Activated T-cell treated with anti-CD3 and anti-CD28 coated beads for 48 hours (primary cell): ENCODE measurements at places on chromosomes 5 and 9.
A peak's percentile ranks its signal among the peaks of the same experiment; 100 is the strongest.

DNA sequence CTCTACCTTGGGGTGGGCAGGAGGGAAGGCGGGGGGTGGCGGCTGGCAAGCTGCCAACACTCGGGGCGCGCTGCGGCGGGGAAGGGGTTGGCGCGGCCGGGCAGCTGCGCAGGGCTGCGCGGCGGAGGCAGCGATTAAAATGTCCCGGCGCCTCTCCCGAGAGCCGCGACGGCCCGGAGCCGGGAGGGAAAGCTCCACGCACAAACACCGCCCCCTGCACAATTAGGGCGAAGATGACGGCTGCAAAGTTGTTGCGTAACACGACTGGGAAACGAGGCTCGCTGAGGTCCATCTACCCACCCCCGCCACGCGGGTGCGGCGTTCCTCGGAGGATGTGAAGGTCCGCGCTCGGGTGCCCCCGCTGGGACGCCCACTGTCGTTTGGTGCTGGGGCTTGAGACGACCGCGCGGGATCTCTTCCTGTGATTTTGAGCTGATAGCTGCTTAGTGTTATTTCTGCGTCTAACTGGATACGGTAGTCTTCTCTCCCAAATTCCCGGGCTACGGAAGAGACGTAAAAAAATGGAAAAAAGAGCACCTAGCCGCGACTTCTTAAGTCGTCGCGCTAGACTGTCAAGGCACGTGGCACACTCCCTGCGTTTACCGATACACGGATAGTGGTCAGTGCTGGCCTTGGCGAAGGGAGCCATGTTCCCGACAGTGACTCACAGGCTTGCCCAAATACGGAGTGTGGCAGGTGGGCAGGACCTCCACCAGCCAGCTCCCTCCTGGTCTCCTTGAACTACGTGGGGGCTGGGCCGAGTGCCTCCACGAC is 958 bp upstream of the NFIL3 start:
- peak; percentile 74 for DNase-seq

DNA sequence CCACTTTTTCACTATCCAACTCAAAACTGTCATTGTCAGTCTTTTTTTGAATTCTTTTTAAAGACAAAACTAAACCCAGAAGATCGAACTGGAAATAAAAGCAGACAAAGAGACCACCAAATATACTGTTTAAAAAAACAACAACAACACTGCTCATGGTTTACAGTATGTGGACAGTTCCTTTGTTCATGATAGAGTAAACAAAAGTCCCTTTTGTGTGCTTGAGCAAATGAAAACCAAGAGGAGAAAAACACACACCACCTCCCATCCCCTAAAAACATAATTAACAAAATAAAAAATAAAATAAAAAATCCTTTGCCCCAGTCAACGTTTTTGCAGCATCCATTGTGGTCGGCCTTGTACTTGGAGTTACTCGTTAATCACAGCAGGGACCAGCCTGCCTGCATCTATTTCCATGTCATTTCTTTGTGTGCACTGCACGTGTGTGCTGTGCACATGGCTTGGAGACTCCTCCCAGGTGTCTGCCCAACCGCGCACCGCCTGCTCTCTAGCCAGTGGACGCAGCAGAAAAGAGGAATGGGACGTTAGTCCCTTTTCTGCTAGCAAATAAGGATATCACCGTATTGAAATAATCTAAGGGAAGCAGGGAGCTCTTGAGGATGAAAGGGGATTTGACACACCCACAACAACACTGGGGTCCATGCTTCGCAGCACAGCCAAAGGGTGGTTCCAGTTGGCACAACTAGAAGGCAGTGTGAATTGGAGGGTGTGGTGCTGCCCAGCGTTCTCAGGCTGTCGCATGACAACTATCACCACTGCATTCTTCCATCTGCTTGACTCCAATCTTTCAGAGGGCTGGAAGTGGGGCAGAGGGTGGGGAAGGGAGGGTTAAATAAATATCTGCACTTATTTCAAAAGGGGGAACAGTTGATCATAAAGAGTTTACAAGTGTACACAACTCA is 130.0 kb downstream of the SEMA6A start:
- no peak for DNase-seq

DNA sequence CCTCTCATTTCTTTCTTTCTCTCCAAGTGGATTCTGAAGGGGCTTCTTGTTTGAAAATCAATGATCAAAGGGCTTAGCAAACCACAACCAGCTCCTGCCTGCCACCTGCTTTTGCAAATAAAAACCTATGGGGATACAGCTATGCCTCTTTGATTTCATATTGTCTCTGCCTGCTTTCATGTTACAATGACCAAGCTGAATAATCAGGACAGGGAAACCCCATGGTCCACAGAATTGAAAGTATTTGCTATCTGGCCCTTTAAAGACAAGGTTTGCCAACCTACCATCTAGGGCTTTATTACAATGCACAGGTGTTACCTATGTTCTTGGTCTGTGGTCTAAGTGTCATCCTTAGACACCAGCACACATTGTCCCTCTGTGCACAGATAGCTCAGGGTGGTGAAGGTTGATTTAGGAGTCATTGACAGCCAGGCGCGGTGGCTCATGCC is 28.8 kb upstream of the PLIN2 start:
- DNase-seq: no peak

GRCh38 chr5:107674655-107675054 is 3.9 kb upstream of the EFNA5 start:
- no peak for DNase-seq

DNA sequence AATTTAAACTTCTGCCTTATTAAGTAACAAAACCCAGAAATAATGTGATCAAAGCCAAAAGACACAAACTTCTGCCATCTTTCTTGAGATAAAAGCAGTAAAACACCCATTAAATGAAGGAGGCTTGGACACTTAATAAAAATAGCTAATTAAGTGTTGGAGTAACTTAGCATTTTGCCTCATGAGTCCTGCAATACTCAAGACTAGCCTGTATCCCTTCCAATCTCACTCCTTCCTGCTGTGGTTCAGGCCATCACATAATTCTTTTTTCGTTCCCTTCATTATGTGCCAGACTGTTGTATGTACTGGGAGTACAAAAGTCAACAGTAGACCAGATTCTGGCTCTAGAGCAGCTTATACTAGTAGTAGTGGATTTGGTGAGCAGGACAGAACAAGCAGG is 250.2 kb downstream of the NFIB start:
- DNase-seq: no peak

GRCh38 chr5:126267438-126267837 is 155.8 kb upstream of the GRAMD2B start:
- DNase-seq: no peak

DNA sequence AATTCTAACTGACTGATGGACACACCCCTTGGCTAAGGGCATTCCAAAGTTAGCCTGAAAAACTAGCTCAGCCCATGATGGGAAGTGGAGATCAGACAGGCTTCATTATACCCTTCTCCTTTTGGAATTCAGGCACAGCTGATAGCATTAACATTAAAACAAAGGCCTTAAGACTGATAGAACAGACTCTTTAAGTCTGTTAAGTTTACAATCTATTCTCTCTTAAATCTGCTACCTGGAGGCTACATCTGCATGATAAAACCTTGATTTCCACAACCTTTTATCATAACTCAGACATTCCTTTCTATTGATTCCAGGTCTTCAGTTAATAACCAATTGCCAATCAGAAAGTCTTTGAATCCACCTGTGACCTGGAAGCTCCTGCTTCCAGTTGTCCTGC is 281.4 kb downstream of the TUSC1 start:
- no peak for DNase-seq

DNA sequence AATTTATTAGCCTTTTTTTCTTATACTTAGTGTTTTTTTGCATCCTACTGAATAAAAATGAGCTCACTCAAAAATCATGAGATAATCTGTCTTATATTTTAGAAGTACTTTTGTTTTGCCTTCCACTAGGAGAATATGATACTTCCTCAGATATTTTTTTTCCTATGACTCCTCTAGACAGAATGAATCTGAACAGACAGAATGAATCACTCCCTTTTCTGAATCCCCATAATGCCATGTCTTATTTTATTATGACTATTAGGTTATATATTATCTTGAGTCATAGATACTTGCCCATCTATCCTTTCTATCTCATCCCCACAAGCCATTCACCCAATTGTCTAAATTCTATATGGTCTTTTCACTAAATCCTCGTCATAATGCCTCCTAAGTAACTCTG is 134.6 kb downstream of the BRINP1 start:
- no peak for DNase-seq

DNA sequence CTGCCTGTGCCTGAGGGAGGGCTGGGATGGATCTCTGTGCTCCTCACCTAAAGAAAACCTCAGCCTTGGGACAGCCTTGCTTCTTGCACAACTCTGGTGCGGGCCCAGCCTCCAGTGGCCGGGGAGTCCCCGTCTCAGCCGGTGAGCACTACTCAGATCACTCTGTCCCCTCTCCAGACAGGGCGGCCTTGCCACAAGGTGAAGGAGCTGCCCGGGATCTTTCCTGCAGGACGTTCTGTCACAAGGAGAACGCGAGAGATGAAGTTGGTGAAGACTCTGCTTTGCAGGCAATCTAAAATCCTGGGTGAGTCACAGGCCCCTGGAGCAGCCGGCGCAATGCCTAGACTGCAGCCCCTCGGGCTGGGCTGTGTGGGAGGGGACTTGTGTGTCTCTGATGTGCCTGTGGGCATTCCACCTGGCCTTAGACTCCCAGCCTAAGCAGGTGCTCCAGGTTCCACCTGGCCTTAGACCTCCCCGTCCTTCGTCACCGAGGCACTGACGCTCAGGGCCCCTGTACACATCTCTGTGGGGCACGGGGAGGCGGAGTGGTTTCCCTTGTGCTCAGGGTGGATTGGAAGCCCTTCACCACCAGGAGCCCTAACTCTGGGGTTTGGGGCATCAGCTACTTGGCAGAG is 15.2 kb upstream of the IRX4 start:
- no peak for DNase-seq

DNA sequence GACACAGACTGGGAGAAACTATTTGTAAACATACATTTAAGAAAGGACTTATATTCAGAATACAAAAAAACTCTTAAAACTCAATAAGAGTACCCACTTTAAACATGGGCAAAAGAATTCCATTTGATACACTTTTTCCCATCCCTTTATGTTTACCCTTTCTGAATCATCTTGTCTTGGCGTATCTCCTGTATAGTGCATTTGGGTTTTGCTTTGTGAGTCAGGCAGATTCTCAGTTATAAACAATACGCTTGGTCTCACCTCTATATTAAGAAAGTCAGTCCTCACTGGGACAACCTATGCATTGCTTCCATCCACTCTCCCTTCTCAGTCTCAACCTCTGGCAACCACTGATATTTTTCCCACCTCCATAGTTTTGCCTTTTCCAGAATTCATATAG is 27.3 kb upstream of the ADAMTS6 start:
- no peak for DNase-seq

- DNase-seq: no peak
These were observed 5.3 kb downstream of the C1QTNF3 start for GRCh38 chr5:34037726-34038125.

- DNase-seq: no peak
These were observed 45.9 kb downstream of the RGS3 start for GRCh38 chr9:113509463-113509862.

- DNase-seq: no peak
These were observed 16.7 kb upstream of the HSPB3 start for GRCh38 chr5:54438620-54439389.

GRCh38 chr9:89213396-89213880 is 34.8 kb upstream of the SHC3 start:
- no peak for DNase-seq

GRCh38 chr5:96859375-96859774 is 16.9 kb upstream of the ERAP2 start:
- no peak for DNase-seq

GRCh38 chr5:77637998-77638762 is at the start of gene OTP:
Gene OTP (minus strand): TSS chr5:77638713. CDS start chr5:77638549, 164 bp downstream.
- no peak for DNase-seq

DNA sequence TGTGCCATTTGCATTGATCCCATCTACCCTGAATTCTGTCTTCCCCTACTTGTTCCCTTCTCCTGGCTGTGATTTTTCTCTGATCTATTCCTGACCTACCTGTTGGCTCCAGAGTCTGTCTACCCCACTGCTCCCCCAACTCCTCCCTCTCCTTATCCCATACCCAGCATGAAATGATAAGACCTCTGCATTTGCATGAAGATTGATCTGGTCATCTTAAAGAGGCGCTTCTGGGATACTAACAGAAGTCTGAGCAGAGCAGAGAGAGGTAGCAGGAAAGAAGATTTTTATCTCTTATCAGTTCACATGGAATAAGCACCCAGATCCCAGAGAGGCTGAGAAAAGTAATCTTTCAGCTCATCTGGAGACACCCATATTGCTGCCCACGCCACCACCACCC is 18.3 kb upstream of the GLIPR2 start:
- no peak for DNase-seq

DNA sequence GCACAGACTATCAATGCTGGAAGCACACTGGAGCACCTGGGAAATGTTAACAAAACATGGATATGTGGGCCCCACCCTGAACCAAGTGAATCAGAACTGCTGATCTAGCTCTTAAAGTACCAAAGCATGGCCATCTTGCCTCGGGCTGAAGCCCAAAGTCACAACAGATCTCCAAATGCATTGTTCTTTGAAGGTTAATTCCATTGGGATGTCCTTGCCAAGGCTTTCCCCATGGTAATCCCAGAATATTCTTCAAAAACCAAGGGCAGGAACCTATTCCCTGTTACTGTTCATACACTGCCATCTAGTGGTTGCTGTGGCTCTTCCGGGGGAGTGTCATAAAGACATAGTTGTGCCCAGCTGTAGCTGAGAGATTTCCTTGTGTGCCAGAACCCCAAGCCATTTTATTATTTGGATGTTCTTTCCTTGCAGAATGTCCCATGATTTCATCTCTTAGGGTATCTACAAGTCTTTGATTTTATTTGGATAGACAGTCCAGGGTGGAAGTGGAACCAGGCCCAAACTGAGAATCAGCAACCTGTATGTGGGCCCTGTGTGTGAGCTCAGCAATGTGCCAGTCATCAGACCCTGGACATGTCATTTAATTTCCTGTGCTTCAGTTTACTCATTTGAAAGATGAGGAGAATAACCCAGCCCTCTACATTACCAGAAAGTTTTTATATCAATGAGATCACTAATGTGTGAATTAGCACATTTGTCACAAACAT is 290.0 kb downstream of the ACTL7B start:
- no peak for DNase-seq

GRCh38 chr5:112257976-112258375 is 161.1 kb downstream of the EPB41L4A start:
- no peak for DNase-seq

- DNase-seq: no peak
These were observed 48.8 kb upstream of the SLC25A51 start for GRCh38 chr9:37952731-37953130.

GRCh38 chr9:113701774-113702755 is 174.0 kb upstream of the ZNF618 start:
- no peak for DNase-seq
